Cardiac fibroblast (primary cell): ENCODE measurements at places on chromosomes 16 and 17.
A peak's percentile ranks its signal among the peaks of the same experiment; 100 is the strongest.

DNA sequence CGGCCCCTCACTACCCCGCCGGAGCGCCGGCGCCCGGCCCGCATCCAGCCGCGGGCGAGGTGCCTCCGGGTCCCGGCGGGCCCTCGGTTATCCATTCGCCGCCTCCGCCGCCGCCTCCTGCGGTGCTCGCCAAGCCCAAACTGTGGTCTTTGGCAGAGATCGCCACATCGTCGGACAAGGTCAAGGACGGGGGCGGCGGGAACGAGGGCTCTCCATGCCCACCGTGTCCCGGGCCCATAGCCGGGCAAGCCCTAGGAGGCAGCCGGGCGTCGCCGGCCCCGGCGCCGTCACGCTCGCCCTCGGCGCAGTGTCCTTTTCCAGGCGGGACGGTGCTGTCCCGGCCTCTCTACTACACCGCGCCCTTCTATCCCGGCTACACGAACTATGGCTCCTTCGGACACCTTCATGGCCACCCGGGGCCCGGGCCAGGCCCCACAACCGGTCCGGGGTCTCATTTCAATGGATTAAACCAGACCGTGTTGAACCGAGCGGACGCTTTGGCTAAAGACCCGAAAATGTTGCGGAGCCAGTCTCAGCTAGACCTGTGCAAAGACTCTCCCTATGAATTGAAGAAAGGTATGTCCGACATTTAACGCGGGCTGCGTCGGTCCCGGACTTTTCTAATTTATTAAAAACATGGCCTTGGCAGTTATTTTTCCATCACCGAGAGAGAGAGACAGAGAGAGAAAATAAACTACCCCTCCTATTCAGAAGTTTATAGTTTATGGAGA is 2.8 kb downstream of the IRX5 start:
- no peak for DNase-seq

DNA sequence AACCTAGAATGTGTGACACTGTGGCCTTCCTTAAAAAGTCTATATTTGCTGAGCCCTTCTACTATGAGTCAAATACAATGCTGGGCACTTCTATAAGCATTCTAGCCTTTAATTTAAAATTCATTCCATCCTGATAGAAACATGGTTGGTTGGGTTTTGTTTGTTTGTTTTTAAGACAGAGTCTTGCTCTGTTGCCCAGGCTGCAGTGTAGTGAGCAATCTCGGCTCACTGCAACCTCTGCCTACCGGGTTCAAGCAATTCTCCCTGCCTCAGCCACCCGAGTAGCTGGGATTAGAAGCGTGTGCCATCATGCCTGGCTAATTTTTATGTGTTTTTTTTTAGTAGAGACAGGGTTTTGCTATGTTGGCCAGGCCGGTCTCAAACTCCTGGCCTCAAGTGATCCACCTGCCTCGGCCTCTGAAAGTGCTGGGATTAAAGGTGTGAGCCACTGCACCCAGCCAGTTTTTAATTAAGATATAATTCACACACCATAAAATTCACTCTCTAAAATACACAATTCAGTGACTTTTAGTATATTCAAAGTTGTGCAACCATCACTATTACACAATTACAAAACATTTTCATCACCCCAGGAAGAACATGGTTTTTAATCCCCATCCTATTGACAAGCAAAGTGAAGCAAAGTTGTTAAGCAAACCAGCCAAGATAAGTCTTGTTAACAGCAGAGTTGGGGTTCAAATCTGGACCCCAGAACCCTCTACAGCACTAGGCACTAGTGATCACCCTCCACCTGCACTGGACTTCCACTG is 42.8 kb downstream of the CMTM4 start:
- DNase-seq, result peak; percentile 52

GRCh38 chr16:79429381-79430190 is 171.0 kb downstream of the MAF start:
- DNase-seq, result no peak

GRCh38 chr17:66430846-66431795 is 128.7 kb downstream of the PRKCA start:
- DNase-seq, result no peak

GRCh38 chr16:85520853-85521521 is 92.1 kb upstream of the GSE1 start:
- DNase-seq, result no peak

DNA sequence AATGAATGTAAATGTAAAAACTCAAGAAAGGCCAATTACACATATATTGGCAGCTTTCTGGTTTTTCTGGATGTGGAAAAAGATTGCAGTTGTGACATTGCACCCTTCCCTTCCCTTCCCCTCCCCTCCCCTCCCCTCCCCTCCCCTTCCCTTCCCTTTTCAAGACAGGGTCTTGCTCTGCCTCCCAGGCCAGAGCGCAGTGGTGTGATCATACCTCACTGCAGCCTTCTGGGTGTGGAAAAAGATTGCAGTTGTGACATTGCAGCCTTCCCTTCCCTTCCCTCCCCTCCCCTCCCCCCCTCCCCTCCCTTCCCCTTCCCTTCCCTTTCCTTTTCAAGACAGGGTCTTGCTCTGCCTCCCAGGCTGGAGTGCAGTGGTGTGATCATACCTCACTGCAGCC is 41.7 kb downstream of the PIK3R5 start:
- DNase-seq, result no peak

DNA sequence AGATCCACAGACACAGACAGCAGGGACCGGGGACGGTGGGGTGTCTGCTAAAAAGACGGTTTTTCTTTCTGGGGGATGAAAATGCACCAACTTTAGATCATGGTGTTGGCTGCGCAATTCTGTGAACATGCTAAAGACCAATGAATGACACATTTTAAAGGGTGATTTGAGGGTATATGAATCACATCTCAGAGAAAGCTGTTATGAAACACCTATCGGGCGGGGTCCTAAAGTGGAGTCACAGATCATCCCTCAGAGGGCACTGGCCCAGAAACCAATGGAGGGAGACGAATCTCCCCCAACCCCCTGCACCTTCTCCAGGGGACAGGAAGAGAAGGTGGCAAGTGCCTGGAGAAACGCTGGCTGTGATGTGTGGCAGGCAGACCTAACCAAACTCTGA is 26.0 kb downstream of the KLHDC4 start:
- no peak for DNase-seq

DNA sequence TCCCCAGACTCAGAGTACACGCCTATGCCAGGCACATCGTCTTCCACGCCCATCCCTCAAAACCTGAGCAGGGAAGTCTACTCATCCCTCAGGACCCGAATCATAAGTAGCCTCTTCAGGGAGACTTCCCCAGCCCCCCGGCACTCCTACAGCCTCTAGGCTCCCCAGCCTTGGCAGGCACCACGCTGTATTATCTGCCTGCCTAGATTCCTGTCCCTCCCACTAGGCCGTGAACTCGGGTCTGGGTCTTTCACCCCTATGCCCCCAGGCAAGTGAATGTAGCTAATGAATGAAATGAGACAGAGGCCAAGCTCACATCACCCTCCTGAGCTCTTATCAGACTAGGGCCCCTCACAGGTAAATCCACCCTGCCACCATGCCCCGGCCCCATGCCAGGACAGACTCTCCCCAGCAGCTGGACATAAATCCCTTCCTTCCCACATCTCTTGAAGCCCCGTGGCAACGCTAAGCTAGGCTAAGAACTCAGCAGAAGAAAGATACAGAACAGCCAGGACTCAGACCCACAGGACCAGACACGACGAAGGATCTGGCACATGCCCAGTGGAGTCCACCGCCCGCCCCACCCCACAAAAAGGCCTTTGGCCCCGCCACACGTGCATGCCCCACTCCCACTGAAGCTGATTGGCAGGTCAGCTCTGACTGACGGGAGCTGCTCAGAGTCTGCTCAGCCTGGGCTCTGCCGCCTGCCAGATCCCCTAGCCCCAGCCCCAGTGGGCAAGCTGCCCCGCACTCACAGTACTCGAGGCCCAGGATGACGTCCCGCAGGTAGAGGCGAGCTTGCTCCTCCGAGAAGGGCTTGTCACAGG is 13.0 kb downstream of the CAMKK1 start:
- no peak for DNase-seq

DNA sequence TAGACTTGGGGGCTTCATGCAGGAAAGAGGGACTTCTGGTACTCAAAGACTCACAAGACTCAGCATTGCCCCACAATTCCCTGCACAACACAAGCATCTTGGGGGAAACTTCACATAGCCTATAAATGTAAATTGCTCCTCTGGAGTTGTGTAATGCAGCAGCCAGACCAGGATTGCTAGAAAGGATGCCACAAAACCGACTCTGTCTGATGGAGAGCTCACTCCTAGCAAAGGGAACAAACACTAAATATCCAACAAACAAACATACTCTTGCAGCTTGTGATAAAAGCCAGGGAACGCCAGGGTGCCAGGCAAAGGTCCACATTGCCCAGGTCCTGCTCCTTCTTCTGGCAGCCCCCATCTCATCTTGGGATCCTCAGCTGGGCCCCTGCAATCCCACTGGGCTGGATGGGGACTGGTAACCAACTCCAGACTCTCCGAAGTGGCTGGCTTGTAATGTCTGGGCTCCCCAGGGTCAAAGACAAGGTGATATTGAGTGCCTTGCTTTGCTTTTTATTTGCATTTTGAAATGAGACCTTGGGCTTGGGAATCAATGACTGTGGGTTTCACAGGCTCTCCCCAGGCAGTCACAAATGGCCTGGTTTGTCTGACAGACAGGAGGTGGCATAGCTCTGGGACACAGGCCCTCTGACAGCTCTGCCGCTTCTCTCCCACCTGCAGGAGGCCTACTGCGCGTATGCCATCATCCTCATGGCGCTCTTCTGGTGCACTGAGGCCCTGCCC is 15.3 kb downstream of the SLC13A2 start:
- DNase-seq, result no peak

DNA sequence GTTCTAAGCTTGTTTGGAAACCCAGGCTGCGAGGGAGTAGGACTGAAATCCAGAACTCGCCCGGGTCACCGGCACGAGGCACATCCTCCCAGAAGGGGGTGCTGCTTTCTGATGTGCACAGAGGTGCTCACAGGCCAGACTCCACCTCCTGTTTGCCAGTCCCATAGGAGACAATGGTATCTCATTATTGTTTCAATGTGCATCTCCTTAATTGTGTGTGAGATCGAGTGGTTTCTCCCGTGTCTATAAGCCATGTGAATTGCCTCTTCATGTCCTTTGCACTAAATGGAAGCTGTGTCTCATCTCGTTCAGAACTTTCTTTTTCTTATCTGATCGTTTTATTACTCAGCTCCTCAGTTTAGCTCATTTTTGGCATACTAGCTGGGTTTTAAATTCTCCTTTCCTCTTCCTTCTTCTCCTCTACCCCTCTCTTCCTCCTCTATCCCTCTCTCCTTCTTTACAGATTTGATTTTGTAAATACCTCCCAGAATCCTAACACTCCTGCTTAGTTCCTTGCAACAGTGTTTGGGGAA is 32.1 kb upstream of the PRKCB start:
- peak; percentile 18 for DNase-seq

GRCh38 chr17:43434902-43435319 is 36.1 kb downstream of the ARL4D start:
- DNase-seq, result no peak

GRCh38 chr17:74677558-74678466 is 34.9 kb downstream of the CD300LF start:
- peak; percentile 37 for DNase-seq

- no peak for DNase-seq
These were observed 11.3 kb upstream of the USP31 start for GRCh38 chr16:23160574-23160973.

DNA sequence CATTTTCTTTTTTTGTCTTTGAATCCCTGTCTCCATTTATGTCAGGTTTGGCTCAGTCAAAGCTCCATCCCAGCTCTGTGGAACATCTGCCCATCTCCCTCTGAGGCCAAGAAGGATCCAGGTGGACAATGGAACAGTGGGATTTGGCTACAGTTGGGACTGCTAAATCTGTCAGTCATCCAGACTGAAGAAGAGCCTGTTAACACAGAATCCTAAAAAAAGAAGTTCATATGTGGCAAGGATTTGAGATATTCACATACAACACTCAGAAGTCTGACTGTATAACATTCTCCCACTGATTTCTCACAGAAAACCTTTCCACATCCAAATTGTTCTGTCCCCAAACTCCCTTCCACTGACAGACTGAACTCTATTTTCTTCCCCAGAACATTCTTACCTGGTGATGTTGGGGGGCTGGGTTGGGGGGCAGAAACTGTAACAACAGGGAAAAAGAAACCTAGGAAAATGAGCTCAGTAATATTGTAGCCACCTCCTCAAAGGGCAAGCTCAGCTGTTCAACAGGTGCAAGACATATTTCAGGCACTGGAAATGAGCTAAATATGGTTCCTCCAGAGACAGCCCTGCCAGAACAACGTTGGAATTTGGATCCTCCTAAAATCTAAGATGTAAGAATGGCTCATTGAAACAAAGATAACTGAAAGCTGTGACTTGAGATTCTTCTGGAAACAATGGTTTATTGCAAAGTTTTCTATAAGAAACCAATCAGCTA is 301.5 kb upstream of the CDH5 start:
- DNase-seq, result no peak

- DNase-seq, result no peak
These were observed 178.3 kb downstream of the PRKCB start for GRCh38 chr16:24013864-24014645.

- DNase-seq, result no peak
These were observed 1.5 kb upstream of the TTYH2 start for GRCh38 chr17:74211912-74212208.

DNA sequence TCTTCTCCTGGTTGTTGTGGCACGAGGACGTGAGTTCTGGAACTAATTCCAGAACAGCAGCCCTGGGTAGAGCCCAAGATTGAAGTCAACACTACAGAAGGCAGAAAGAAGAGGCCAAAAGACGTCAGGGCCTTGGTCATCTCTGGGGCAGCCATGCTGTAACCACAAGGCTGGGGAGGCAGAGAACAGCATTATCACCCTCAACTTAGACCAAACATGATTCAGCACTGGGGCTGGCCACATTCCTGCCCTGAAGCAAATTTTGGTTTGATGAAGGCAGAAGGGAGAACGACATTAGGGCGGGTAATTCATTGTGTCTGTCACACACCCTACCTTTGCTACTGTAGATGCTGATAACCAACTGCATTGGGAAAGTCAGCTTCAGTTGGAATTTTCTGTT is 9.7 kb upstream of the ALOX15B start:
- peak; percentile 9 for DNase-seq

DNA sequence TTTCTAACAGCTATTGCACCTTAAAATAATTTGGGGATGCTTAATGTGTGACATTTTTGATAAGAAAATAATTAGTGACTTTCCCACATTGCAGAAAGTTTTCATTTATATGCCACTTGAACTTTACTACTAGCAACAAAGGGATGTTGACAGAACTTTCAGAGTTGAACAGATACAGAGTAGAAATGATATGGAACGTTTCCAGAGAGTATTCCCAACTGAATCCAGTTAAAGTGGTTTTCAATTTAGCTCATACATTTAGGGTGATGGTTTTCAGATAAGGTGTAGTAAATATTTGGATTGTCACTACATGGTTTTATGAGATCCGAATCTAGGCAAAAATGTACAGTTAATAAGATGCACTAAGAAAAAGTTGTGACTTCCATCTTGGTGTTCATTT is 17.3 kb downstream of the MAP2K4 start:
- DNase-seq, result no peak
